Skin of body (tissue), 3 donors: ENCODE measurements at places on chromosomes 6 and 20. TPM values are rescaled to one million over a fixed set of nuclear protein-coding genes. Genes with fewer than 3 reads are reported as not detected.

DNA sequence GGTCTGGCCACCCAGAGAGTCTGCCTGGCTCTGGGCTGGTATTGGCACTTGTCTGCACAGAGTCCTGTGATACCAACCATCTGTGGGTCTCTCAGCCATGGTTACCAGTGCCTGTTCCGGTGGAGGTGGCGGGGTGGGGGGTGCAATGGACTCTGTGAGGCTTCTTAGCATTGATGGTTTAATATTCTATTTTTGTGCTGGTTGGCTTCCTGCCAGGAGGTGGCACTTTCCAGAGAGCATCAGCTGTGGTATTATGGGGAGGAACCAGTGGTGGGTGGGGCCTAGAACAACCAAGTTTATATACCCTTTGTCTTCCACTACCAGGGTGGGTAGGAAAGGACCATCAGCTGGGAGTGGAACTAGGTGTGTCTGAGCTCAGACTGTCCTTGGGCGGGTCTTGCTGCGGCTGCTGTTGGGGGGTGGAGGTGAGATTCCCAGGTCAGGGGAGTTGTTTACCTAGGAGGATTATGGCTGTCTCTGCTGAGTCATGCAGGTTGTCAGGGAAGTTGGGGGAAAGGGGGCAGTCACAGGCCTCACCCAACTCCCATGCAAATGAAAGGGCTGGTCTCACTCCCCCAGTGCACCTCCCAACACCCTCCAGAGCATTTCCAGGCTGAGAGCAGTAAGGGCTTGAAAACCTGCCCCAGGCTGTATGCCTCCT, 117.5 kb downstream of the FLRT3 start:
- DNase-seq, result no peak

- no peak for DNase-seq
These were observed 5.8 kb upstream of the SRXN1 start for GRCh38 chr20:658731-659291.

DNA sequence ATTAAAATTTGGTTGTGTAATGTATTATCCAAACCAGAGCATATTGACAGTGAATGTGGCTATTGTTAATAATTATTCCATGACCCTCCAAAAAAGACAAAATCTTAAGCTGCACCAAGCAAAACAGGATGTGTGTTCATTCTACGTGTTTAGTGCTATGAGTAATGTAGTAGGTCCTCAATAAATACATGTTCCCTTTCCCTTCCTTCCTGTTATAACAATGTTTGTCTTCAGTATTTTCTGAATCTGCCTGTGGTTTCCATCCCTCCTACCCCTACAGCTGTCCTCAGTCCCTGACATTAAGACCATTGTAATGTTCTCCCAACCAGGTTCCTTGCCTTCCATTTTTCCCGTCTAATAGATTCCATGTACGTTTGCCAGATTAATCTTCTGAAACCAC, 163.8 kb downstream of the AIG1 start:
- no peak for DNase-seq

Gene DNAH8
- 0.89 TPM for total RNA-seq

DNA sequence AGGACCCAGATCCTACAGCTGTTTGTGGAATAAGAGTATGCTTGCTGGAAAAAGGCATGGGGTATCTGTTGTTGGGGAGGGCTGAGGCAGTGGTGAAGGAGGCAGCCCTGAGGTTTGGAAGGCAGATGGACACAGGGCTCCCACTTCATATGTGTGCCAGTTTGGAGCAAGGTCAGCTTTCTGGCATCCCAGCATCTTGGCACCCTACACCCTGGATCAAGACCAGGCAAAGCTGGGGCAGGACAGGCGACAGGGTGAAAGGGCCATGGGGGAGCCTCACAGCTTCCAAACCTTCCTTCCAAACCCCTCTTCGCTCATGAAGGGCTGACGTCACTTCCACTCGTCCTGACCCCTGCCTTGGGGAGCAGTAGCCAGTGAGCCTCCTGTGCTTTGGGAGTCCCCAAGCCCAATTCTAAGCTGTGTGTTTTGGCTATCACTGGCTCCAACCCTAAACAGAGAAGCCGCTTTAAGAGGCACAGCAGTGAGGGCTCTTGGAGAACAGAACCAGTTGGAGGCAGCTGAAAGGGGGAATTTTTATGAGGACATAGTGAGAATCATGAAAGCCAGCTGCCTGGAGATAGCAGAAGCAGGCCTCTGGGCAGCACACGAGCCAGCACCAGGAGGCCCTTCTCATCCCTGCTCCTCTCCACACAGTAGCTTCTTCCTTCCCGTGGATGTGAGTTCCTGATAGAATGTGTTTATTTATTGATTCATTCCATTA, 448.6 kb upstream of the CDH4 start:
- DNase-seq, result no peak

GRCh38 chr6:6384520-6384919, 64.1 kb upstream of the F13A1 start:
- DNase-seq, result no peak

- DNase-seq, result no peak
These were observed 31.2 kb downstream of the SPDEF start for GRCh38 chr6:34524971-34525370.
